ENCODE measurements at places on chromosomes 2 and 18. TPM values are rescaled to one million over a fixed set of nuclear protein-coding genes. Genes with fewer than 3 reads are reported as not detected.

Gene ACMSD
- total RNA-seq: not detected

DNA sequence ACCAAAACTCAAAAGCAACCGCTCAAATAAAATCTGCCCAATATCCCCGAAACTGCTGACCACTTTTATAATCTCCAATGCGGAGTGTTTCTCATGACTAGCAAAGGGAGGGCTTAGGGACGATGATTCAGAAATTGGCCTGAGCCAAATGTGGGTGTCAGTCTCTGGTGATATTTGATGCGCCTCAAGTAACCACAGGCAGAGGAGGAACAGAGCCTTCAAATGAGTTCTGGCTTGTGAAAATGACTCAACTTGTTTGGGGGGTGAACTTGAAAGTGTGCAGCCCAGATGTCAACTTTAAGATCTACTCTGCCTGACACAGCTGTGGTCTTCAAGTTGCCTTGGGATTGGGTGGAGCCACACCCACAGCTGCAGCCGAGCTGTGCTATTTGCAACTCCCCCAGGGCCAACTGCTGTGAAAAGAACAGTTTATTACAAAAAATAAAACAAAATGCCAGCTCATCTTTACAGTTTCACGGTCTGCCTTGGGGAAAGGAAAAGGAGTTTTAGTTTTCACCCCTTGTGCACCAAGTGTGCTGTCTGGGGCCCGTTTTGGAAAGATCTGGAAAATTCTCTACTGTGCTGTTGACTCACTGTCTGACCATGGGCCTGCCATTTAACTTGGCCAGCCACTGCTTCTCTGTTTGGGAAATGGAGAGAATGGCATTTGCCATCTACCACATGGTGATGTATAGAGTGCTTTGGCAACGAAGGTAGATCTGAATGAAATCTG lies 222.1 kb downstream of the MTX2 start:
- DNase-seq: peak; percentile 100
- no peaks in the 10 kb centered on the region for H3K36me3 ChIP-seq
- H3K4me3 ChIP-seq: no peak overlapping the region
- H3K4me1 ChIP-seq: peaks cover 32% of the 10 kb centered on the region
- H3K27me3 ChIP-seq: no peaks in the 10 kb centered on the region

DNA sequence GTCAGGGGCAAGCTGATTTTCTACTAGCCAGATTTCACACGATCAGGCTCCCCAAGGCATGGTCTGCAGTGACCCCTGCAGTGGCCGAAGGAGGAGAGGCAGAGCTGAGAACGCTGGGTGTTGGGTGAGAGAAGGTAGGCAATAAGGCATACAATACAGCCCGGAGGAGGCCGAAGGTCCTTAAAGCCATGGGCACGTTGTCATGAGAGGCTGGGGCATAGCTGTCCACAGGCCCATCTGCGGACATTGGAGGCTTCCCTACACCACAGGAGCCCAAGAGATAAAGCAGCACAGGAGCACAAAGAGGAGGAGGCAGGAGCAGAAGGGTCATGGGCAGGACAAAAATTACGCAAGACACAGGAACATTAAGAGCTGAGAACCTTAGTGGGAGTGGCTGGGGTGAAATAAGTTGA lies 16.7 kb upstream of the BZW1 start:
- no peaks in the 10 kb centered on the region for H3K36me3 ChIP-seq
- no peak overlapping the region for H3K4me3 ChIP-seq
- no peaks in the 10 kb centered on the region for H3K27me3 ChIP-seq
- DNase-seq: no peak
- H3K4me1 ChIP-seq: no peaks in the 10 kb centered on the region

Gene HNMT
- 15.3 TPM for total RNA-seq

DNA sequence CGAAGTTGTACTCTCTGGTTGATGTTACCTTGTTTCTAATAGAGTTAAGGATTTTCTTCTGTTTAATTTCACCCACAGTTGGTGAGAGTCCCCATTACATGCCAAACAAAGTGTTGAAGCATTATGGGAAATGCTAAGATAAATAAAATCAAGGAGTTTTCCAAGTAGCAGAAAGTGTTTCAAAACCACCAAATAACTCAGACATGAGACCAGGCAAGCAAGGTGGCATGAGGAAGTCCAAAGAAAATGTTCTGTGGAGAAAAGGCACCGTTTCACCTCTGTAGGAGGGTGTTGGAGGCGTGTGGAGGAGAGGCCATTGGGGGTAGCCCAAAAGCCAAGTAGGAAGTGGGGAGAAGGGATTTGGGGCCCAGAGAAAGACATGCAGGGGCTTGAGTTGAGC lies 8.7 kb downstream of the CFAP221 start:
- H3K27me3 ChIP-seq: no peaks in the 10 kb centered on the region
- H3K36me3 ChIP-seq: no peaks in the 10 kb centered on the region
- H3K4me1 ChIP-seq: no peaks in the 10 kb centered on the region
- no peak for DNase-seq
- H3K4me3 ChIP-seq: no peak overlapping the region
- H3K27ac ChIP-seq: no peak overlapping the region

DNA sequence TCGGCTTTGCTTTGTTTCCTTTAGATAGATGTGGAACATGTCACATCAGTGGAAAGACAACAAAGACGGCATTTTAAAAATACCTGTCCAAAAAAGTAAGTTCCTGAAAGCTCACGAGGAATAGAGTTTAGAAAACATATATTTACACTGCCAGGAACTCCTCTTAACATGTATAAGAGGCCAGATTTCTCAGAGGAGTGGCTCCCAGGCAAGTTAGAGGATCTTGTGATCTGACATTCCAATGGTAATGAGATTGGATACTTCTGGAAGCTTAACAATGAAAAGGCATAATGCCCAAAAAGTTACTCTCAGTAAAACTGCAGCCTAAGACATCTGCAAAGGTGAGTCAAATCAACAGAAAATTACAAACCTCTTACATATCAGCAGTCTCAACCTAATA lies 77.1 kb downstream of the CYRIA start:
- DNase-seq: no peak
- no peaks in the 10 kb centered on the region for H3K4me1 ChIP-seq
- no peak overlapping the region for H3K4me3 ChIP-seq
- H3K36me3 ChIP-seq: no peaks in the 10 kb centered on the region
- no peak overlapping the region for H3K27ac ChIP-seq
- no peaks in the 10 kb centered on the region for H3K27me3 ChIP-seq

DNA sequence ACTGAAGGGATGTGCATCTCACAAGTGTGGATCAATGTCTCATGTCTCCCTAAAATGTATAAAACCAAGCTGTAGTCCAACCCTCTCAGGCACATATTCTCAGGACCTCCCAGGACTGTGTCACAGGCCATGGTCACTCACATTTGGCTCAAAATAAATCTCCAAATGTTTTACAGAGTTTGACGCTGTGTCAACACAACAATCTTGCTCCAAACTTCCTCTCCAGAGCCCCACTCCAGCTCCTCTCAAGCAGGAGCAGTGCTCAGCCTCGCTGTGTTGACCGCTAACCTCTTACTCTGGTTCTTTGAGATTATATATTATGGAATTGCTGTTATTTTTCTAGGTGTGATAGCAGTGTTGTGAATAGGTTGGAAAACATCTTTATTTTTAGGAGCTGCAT lies 56.2 kb downstream of the CYP27C1 start:
- H3K4me1 ChIP-seq: no peaks in the 10 kb centered on the region
- no peak for DNase-seq
- no peaks in the 10 kb centered on the region for H3K36me3 ChIP-seq
- no peak overlapping the region for H3K27ac ChIP-seq
- H3K4me3 ChIP-seq: no peak overlapping the region

DNA sequence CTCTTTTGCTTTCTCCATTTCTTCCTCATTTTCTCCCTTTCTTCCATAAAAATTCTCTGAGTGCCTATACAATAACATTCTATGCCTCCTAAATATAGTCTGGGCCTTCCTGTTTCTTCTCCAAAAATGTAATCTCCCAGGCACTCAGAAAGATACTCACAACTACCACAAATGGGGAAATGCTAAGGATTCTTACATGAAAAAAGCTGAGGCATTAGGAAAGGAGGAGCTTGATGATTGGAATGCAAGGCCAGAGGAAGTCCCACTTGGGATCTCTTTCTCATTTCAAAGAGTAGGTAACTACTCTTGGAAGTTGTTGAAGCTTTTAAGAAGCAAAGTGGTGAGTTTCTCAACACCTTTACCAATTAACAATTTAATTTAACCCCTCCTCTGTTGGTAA lies 3.4 kb downstream of the VSNL1 start:
- peak; percentile 48 for DNase-seq
- H3K36me3 ChIP-seq: no peaks in the 10 kb centered on the region
- H3K27ac ChIP-seq: peak overlapping the region; percentile 13
- H3K4me1 ChIP-seq: peaks cover 32% of the 10 kb centered on the region

GRCh38 chr2:121801916-121802315 lies 46.5 kb downstream of the TSN start:
- H3K4me3 ChIP-seq: no peak overlapping the region
- no peaks in the 10 kb centered on the region for H3K36me3 ChIP-seq
- DNase-seq: no peak
- H3K4me1 ChIP-seq: no peaks in the 10 kb centered on the region
- H3K27ac ChIP-seq: no peak overlapping the region
- no peaks in the 10 kb centered on the region for H3K27me3 ChIP-seq

- H3K36me3 ChIP-seq: no peaks in the 10 kb centered on the region
- no peaks in the 10 kb centered on the region for H3K4me1 ChIP-seq
- no peak for DNase-seq
- no peak overlapping the region for H3K4me3 ChIP-seq
- no peak overlapping the region for H3K27ac ChIP-seq
These were observed 23.4 kb downstream of the AQP12A start for GRCh38 chr2:240714747-240715725.

Gene LOXL3
- total RNA-seq: 17.6 TPM

DNA sequence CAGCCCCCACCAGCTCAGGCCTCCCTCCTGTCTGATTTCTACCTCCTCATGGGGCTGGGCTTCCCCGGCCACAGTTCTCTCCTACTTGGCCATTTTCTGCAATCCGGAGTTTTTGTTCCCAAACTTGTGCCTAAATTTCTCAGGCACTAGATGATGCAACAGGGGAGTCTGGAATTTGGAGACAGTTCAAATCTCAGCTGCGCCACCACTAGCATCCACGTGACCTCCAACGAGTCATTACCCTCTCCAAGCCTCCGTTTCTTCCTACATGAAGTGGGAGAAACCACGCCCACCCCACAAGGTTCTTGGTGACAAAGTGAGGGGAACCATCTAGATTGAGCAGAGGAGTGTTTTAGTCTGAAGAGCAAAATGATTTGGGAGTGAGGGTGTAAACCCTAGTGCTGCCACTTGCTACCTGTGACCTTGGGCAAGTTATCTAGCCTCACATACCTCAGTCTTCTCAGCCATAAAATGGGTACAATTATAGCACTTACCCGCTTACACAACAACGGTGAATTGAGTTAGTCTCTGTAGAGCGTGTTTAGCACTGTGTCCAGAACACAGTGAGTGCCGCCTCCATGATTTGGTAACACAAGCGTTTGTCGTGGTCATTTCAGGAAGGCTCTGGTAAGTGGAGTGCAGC lies 61.4 kb upstream of the ASAP2 start:
- H3K4me1 ChIP-seq: peaks cover 16% of the 10 kb centered on the region
- peak; percentile 58 for DNase-seq
- H3K4me3 ChIP-seq: no peak overlapping the region
- no peak overlapping the region for H3K27ac ChIP-seq
- H3K27me3 ChIP-seq: no peaks in the 10 kb centered on the region
- no peaks in the 10 kb centered on the region for H3K36me3 ChIP-seq

- H3K27me3 ChIP-seq: no peaks in the 10 kb centered on the region
- no peaks in the 10 kb centered on the region for H3K36me3 ChIP-seq
- H3K4me1 ChIP-seq: peaks cover 6% of the 10 kb centered on the region
- no peak for DNase-seq
These were observed 29.1 kb downstream of the TMEM131 start for GRCh38 chr2:97966545-97967215.

Data from astrocyte (in vitro differentiated cells and primary cell).